GM23338 (cell line): ENCODE measurements at places on chromosomes 3 and 15. TPM values are rescaled to one million over a fixed set of nuclear protein-coding genes. Genes with fewer than 3 reads are reported as not detected.

The SLC9C1 gene
- 0.97 and 1.7 TPM in 2 replicates for total RNA-seq

The PRSS50 gene
- 1.4 and 1.5 TPM in 2 replicates for total RNA-seq

The STRIT1 gene
- total RNA-seq: 1.6 TPM in 1 of 2 replicates, not detected in the other

The SLCO2A1 gene
- 0.31 and 1.6 TPM in 2 replicates for total RNA-seq

The B3GNT5 gene
- total RNA-seq: 3.9 and 4.9 TPM in 2 replicates

The NOX5 gene
- total RNA-seq: 0.03 TPM in 1 of 2 replicates, not detected in the other

The HES1 gene
- total RNA-seq: 40.3 and 42.7 TPM in 2 replicates

The TRAT1 gene
- not detected in 2 replicates for total RNA-seq

The WDR93 gene
- 0.14 TPM in 1 of 2 replicates, not detected in the other for total RNA-seq

The MORC1 gene
- not detected in 2 replicates for total RNA-seq

The GCNT3 gene
- total RNA-seq: not detected in 2 replicates

The FES gene
- 14.4 and 18.6 TPM in 2 replicates for total RNA-seq

The RETNLB gene
- total RNA-seq: not detected in 2 replicates

The GLDN gene
- 1.2 and 1.5 TPM in 2 replicates for total RNA-seq

GRCh38 chr15:74821091-74821789 lies 5.2 kb upstream of the CPLX3 start:
- DNase-seq: peak; percentile 49

DNA sequence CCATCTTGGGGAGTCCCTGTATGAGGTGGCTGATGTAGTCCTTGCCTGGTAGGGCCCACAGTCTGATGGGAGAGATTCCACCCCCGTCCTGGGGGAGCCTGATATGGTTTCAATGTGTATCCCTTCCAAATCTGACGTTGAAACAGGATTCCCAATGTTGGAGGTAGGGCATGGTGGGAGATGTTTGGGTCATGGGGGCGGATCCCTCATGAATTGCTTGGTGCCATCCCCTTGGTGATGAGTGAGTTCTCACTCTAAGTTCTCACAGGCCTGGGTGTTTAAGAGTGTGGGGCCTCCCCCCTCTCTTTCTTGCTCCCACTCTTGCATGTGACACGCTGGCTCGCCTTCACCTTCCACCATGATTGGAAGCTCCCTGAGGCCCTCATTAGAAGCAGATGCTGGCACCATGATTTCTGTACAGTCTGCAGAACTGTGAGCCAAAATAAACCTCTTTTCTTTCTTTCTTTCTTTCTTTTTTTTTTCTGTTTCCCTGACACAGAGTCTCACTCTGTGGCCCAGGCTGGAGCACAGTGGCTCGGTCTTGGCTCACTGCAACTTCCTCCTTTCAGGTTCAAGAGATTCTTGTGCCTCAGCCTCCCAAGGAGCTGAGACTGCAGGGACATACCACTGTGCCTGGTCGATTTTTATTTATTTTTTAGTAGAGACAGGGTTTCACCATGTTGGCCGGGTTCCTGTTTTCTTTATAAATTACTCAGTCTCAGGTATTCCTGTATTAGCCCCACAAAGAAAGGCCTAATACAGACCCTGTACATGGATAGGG lies 28.6 kb downstream of the ITGA11 start:
- DNase-seq: no peak

GRCh38 chr3:99013077-99013476 lies 111.6 kb upstream of the DCBLD2 start:
- DNase-seq: no peak

DNA sequence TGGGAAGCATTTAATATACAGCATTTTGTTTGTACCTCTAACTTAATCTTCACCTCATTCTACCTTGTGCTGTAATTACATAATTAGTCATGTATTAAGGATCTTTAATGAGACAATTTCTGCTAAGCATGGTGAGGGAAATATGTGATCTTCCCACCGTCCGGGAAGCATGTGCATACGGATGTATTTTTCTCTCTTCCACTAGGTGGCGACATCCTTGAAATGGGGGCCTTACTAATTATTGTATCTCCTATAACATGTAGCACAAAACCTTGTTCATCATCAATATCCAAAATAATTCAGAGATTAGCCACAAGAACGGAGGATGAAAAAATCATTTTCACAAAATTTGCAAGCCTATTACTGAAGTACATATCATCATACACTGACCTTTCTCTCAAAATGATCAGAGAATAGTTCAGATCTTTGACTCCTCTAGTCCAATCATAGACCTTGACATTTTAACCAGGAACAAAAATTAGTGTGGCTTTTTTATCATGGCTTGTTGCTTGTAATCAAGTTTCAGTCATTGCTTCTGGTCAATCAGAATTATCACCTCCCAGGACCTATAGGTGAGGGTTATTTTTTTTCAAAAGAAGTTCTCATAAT lies 148.9 kb upstream of the GBE1 start:
- peak; percentile 76 for DNase-seq

DNA sequence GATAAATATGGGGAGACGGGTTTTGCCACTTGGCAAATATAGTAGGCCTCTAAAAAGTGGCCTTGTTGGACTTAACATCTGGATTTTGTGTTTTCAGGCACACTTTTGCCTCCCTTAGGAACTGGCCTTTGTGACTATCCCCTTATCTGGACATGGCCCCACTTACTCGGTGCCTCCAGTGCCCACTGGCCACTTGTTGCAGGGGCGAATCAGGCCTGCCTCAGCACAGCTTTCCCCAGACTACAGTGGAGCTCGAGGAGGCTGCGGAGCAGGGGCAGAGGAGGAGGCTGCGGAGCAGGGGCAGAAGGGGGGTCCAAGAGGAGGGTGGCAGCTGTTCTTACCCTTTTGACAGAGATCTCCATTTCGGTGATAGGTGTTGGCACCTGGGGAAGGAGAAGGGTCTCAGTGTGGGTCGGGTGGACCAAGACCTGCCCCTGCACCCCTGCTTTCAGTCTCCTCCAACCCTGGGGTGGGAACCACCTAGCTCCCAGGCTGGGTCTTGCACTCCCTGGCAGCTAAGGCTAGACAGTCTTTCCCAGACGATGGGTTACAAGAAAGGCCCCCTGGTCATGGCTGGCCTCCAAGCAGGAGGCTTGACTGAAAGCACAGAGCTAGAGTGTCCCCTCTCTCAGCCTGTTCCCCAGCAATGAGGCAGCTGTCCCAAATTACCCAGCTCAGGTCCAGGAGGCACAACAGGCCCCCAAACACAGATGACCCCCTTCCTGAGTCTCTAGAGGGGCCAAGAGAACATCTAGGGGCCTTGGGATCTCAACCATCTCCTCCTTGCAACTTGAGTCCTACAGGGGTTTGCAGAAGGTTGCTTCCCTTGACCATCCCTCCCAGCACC lies 6.1 kb downstream of the SEMA3G start:
- DNase-seq: no peak

GRCh38 chr15:58361273-58361759 lies 70.5 kb upstream of the LIPC start:
- DNase-seq: no peak

DNA sequence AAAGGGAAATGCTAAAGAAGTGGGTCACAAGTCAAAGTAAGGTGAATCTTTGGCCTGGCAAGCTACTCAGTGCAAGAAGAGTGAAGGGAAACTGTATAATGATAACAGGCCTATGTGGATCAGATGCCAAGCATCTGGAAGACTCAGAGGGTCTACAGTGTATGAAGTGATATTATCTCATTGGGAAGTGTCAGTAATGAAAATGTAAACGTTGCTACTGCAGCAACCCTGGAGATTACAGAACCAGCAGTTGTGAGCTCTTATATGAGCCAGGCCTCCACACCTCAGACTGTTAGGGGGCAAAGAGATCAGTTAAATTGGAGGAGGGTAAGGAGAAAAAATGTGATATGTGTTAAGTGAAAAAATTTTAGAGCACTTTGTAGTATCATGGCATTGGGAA lies 195.4 kb upstream of the DPH6 start:
- DNase-seq: no peak

DNA sequence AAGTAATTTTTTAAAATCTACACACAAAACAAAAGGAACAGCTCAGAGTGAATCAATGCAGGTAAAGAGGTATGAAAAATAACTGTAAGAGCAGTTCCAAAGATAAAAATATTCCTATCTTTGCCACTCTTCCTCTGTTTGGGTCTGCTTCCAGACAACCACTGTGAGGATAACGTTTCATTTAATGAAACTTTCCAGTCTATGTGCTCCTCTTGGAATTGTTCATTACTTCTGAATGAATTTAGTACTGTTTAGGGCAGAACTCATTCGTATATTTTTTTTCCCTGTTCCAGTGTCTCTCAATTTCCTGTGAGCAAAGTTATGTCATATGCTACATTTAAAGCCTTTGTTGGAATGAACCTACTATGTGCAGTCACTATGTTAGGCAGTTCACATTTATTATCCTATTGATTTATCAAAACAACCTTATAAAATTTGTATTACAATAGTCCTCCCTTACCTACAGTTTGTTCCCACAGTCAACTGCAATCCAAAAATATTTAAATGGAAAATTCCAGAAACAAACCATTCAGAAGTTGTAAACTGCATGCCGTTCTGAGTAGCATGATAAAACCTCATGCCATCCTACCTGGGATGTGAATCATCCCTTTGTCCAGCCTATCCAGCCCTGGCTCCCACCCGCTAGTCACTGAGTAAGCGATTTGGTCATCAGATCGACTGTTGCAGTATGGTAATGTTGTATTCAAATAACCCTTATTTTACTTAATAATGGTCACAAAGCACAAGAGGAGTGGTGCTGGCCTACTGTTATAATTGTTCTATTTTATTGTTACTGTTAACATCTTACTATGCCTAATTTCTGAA lies 98.1 kb downstream of the TMCC1 start:
- peak; percentile 15 for DNase-seq

GRCh38 chr3:98986073-98986472 lies 84.6 kb upstream of the DCBLD2 start:
- DNase-seq: peak; percentile 85

GRCh38 chr15:95249524-95249923 lies 1018.2 kb downstream of the MCTP2 start:
- DNase-seq: no peak

GRCh38 chr15:47332481-47332880 lies 384.8 kb upstream of the SEMA6D start:
- no peak for DNase-seq

GRCh38 chr3:13681931-13682330 lies 133.0 kb downstream of the FBLN2 start:
- no peak for DNase-seq

DNA sequence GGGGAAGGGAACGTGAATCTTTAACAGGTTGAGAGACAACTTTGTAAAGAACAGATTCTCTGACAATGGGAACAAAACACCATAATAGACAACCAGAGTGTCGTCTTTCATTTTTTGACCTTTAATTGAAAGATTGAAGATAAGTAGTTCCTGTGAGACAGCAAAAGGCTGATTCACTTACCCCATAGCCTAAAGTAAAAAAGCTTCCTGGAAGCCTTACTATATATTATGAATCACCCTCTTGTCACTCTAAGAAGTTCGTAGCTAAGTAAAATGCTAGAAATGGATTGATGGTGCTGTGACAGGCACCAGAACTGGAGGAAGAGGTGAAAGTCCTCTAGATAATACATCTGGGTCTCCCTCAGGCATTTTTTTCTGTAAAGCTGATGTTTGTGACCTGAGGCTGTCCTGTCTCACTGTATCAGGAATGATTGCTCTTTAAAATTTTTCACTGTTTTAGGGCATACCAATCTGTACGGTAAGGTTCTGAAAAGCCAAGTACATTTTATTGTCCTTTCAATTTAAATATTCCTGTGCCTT lies 824.6 kb upstream of the SEMA6D start:
- DNase-seq: no peak

DNA sequence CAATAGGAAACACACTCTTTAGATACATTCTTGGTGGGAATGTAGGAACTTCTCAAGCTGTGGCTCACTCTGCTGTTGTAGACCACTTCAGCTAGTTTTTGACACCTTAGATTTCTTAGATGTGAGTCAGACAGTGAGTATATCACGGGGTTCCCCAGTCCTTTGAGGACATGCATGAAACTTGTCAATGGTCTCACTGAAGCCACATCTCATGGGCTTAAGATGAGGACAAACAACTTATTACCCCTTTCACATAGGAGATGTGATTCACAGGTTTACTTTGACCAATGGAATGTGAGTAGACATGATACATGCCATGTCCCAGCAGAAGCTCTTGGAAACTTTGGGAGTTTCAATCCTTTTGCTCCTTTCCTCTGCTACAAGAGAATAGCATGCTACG lies 325.5 kb downstream of the CHST2 start:
- DNase-seq: no peak

- DNase-seq: no peak
These were observed 79.6 kb upstream of the DCBLD2 start for GRCh38 chr3:98980915-98981596.

- DNase-seq: no peak
These were observed 2.7 kb upstream of the GALNT15 start for GRCh38 chr3:16171825-16172224.

GRCh38 chr3:32249184-32249782 lies 10.8 kb downstream of the CMTM8 start:
- DNase-seq: no peak

GRCh38 chr15:90645873-90646575 lies 71.1 kb upstream of the BLM start:
- no peak for DNase-seq

GRCh38 chr15:43096411-43096810 lies 9.4 kb downstream of the UBR1 start:
- no peak for DNase-seq

- no peak for DNase-seq
These were observed 820.8 kb downstream of the TBL1XR1 start for GRCh38 chr3:176376531-176376930.

DNA sequence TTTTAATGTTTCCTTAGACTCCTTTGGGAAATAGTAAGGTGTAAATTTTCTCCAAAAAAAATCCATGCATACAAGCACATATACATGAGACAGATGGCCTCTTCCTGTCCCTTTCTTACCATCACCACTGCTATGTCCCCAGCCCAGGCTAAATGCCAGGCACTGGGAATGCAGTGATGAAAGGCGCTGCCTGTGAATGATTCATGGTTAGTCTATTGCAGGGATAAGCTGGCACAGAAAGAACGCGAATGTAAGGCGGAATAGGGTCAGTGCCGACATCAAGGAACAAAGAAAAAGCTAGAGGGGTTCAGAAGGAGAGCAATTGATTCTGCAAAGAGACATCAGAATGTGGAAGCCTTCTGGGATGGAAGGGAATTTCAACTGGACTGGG lies 36.2 kb upstream of the CFAP161 start:
- DNase-seq: no peak

- no peak for DNase-seq
These were observed 147.4 kb upstream of the ARHGEF26 start for GRCh38 chr3:153973722-153974265.
